ENCODE measurements at places on chromosomes 5 and 9.

GRCh38 chr5:159097784-159098602, 1.7 kb downstream of the EBF1 start:
- no peak for DNase-seq

DNA sequence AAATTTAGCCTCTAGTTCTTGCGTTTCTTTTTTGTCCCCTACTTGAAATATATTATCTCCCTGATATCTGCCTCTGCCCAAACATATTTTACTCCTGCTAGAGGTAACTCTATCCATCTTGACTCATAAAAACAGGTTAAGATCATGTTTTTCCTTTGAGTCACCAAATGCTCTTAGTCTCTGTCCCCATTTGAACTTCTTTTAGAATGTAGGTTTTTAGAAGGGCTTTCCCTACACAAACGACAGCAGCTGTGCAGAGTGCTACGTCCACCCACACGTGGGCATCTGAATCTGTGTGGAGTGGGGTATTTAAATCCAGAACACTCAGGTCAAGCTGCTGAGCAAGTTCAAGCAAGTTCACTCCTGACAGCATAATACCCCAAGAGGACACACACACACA, 2.2 kb downstream of the HSD17B3 start:
- DNase-seq: no peak

DNA sequence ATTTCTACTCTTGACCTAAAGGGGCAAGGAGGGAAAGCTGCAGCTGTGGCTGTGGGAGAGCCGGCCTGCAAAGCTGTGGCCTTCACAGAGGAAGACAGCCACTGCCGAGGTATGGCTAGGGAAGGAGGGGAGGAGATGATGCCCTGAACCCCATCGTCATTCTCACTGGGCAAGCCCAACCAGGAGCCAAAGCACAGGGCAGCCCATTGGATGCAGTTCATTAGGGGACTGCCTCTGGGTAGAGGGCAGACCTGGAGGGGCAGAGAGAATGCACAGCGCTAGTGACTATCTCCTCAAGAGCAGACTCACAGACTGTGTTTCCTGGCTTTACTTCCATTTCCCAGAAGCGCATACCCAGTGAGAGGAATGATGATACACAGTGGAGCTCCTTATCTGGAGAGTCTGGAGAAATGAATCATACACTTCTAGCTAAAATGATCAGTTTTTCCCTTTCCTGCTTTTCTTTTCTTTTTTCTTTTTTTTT, 47.2 kb upstream of the TTC23L start:
- DNase-seq: no peak

GRCh38 chr9:93264338-93265125, 80.6 kb downstream of the WNK2 start:
- no peak for DNase-seq

GRCh38 chr5:178751286-178751685, 20.8 kb upstream of the ZNF354A start:
- DNase-seq: no peak

DNA sequence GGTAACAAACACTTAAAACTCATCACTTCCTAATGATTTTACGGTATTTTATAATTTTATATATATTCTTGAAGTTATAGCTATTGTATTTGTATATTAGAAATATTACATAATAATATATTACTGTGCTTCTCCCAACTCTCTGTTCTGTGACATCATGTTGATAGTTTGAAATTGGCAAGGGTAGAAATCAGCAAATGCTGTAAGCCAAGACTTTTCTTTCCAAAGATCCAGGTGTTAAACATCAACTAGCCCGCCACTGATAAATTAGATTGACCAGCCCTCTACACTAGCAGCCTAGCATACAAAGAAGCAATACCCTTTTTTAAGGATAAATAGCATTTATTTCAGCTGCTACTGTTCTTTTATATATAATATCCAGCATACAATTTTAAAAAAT, 122.9 kb downstream of the PRELID2 start:
- no peak for DNase-seq

GRCh38 chr9:137974746-137975526, 97.4 kb downstream of the CACNA1B start:
- DNase-seq: peak; percentile 31

DNA sequence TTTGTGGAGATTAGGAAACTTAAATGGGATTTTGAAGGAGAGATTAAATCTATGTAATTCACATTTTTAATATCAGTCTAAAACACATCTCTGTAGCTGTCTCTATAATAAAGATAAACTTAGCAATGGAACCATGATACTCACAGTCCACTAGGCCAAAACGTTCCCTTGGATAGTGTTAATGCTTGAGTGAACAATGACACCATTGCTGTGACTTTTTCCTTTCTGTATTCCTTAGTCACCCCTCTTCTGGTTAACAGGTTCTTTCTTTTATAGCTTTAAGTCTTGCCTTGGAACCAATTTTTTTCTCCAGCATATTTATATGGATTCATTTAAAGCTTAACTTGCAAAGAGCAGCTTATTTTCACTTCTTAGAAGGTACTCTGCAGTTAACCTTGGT, 63.3 kb downstream of the INSL6 start:
- no peak for DNase-seq

GRCh38 chr9:136746155-136746490, 2.2 kb downstream of the LCN6 start:
- no peak for DNase-seq
